ENCODE measurements at places on chromosomes 1 and 21.

DNA sequence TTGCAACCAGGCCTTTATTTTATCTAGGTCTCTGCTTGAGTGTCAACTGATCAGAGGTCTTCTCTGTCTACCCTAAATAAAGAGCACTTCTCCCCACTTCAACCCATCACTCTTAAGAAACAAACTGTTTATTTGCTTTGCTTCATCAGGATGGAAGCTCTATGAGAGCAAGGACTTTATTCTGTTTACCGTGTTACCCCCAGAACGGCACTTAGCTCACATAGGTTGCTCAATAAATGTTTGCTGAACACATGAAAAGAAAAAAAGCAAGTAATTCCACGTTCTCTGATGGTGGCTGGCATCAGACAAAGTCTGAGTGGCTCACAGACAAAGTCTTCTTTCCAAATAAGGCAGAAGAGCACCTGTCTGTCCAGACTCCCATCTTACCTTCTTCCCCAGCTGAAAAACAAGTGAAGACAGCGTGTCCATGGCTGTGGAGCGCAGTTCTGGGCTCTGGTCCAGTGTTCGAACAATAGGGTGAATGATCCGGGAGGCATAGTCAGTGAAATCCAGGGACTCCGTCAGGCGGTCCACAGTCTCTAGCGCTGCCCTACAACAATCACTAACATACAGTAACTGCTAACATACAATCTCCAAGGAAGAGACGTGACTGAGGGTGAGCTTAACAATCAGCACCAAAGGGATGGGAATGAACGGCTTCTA is 22.9 kb downstream of the ANGPTL7 start:
- no peak for DNase-seq

DNA sequence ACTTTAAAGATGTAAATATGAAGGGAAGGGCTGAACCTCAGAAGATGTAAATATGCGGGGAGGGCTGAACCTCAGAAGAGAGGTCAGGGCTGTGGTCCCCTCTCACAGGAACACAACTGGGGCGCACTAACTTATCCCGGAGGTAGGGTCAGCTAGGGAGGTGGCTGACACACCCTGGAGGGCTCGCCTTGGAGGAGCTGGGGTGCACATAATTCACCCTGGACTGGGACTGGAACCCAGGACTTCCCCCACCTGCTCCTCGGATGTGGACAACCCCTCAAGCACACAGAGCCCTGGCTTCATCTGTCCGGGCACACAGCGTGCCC is 13.9 kb upstream of the TTC39A start:
- no peak for DNase-seq

DNA sequence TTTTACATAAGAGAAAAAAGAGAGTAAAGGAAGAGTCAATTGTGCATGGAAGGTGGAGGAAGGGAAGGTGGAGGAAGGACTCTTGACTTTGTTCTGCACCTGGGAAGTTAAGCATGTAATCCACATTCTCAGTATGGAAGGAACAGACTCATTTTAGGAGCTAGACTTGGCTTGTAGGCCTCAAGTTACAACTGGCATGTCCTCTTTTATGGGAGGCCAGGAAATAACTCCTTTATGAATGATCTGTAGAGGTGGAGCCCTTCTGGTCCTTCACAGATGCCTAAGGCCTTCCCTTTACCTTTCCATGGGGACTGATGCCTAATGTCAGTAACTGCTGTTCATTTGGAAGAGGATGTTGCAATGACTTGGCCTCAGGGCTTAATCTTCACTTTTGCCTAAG is 29.4 kb upstream of the CCSAP start:
- no peak for DNase-seq

DNA sequence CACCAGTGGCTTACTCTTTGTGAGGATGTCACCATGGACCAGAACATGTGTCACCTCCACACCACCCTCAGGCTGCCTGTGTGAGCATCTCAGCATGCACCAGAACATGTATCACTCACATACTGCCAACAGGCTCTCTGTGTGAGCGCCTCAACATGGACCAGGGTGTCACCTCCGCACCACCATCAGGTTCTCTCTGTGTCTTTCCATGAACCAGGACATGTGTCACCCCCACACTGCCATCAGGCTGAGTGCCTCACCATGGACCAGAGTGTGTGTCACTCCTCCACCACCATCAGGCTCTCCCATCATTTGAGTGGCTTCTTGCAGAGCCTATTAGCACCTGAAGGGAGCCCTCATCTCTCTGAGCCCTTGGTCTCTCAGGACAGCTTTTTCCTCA is 125.2 kb downstream of the ZNF648 start:
- DNase-seq: no peak

GRCh38 chr1:30225357-30225756 is 498.0 kb downstream of the MATN1 start:
- no peak for DNase-seq

GRCh38 chr1:75722966-75723365 is 1.5 kb upstream of the ACADM start:
- no peak for DNase-seq

DNA sequence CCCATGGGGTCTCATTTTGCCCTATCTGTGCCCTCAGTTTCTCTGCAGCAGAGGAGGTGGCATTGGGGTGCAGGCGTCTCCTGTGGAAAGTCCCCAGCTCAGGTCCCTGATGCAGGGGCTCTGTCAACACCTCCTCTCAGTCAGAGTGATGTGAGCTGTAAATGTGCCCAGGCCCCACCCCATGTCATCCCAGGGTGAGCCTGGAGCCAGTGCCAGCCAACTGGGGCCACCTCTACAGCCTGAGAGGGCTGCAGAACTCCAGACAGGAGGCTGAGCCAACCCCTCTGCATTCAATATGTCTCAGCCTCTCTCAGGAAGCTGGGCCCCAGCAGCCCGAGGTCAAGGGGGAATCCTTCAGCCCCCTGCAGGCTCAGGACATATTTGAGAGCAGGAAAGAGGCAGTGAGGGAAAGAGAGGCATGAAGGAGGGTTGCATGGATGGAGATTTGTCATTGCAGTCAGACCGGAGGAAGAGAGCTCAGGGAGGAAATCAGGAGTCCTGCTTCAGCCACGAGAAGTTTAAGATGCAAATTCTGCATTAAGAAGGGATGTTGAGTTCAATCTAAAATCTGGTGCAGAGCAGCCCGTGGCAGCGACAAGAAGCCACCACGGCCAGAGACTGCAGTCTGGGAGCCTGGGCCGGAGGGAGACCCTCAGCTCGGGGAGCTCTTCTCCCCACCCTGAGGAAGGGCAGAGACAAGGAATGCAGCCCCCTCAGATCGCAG is 288.2 kb upstream of the VAMP3 start:
- no peak for DNase-seq
